ENCODE measurements at places on chromosomes 16 and 17. TPM values are rescaled to one million over a fixed set of nuclear protein-coding genes. Genes with fewer than 3 reads are reported as not detected.

The ADGRG3 gene
- 0.41 TPM for total RNA-seq

The CACNA1H gene
- 15.2 TPM for total RNA-seq

The ABCC6 gene
- total RNA-seq = 0.99 TPM

The SYT17 gene
- 13.8 TPM for total RNA-seq

The P3H4 gene
- total RNA-seq = 36.0 TPM

The OMG gene
- not detected for total RNA-seq

The P2RX1 gene
- not detected for total RNA-seq

The MYH11 gene
- total RNA-seq = 0.05 TPM

The PRSS22 gene
- 0.84 TPM for total RNA-seq

The PIPOX gene
- total RNA-seq = 0.10 TPM

The NLRC3 gene
- total RNA-seq = 0.03 TPM

The ADCY7 gene
- 19.6 TPM for total RNA-seq

The CFAP97D1 gene
- total RNA-seq = 0.03 TPM

The RNF112 gene
- total RNA-seq = 0.48 TPM

The CCL2 gene
- 8.5 TPM for total RNA-seq

The DNAI2 gene
- total RNA-seq = 0.06 TPM

The C17orf78 gene
- not detected for total RNA-seq

The KRT39 gene
- not detected for total RNA-seq

The PABPN1L gene
- not detected for total RNA-seq

The NEUROD2 gene
- not detected for total RNA-seq

The SERPINF2 gene
- 3.1 TPM for total RNA-seq

The ZNF263 gene
- 35.4 TPM for total RNA-seq

The PDILT gene
- total RNA-seq = not detected

The GLIS2 gene
- total RNA-seq = 26.6 TPM

The ZNF597 gene
- 0.99 TPM for total RNA-seq

The IRX5 gene
- total RNA-seq = 1.4 TPM

The EFCAB13 gene
- total RNA-seq = 1.8 TPM

The PPY gene
- 0.44 TPM for total RNA-seq

The KRT33B gene
- total RNA-seq = not detected

The SLC13A5 gene
- total RNA-seq = 0.47 TPM

The KRT31 gene
- total RNA-seq = not detected

The SARM1 gene
- total RNA-seq = 5.1 TPM

The HNF1B gene
- total RNA-seq = 18.7 TPM

The ARHGAP23 gene
- 70.6 TPM for total RNA-seq

The IGF2BP1 gene
- total RNA-seq = 53.9 TPM

The SP2 gene
- 17.6 TPM for total RNA-seq

The INCA1 gene
- total RNA-seq = 1.5 TPM

The LRRC46 gene
- 3.4 TPM for total RNA-seq

The SLC16A3 gene
- total RNA-seq = 168 TPM

The MEIOC gene
- 2.4 TPM for total RNA-seq

The NOTUM gene
- total RNA-seq = 0.14 TPM

The CLEC18A gene
- 0.13 TPM for total RNA-seq

The THOC6 gene
- 31.3 TPM for total RNA-seq

The SEZ6L2 gene
- 22.4 TPM for total RNA-seq

The TXNDC17 gene
- 410 TPM for total RNA-seq

The RHBDL1 gene
- 0.63 TPM for total RNA-seq

The TSPAN10 gene
- 4.4 TPM for total RNA-seq

The TTC19 gene
- 46.4 TPM for total RNA-seq

The KCNJ2 gene
- total RNA-seq = 0.08 TPM
